ENCODE measurements at places on chromosomes 7 and 10.

DNA sequence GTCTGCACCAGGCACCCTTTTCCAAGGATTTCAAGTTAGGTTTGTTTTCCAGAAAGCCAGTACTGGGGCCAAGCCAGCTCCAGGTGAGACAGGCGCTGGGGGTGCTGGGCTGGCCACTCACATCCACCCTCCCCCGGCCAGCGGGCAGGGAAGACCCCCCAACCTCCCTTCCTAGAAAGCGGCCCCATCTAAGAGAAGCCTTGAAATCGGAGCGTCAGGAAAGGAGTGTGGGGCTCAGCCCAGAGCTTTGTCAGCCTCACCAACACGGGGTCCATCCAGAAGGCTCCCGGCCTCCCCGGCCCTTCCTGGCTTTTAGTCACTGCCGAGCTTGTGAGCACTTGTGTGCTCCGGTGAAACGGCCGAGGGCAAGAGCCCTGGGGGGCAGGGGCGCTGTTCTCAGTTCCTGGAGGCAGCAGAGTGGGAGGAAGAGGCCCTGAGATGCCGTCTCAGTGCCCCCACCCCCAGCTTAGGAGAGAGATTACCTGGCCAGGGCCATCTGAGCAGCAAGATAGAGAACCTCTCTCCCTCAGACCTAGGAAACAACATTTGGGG lies 39.6 kb downstream of the PDGFA start:
- DNase-seq: no peak

- DNase-seq: no peak
Observed at GRCh38 chr7:126022452-126022851, 1092.8 kb upstream of the POT1 start.

GRCh38 chr7:41834805-41835694 lies 132.2 kb upstream of the INHBA start:
- no peak for DNase-seq

DNA sequence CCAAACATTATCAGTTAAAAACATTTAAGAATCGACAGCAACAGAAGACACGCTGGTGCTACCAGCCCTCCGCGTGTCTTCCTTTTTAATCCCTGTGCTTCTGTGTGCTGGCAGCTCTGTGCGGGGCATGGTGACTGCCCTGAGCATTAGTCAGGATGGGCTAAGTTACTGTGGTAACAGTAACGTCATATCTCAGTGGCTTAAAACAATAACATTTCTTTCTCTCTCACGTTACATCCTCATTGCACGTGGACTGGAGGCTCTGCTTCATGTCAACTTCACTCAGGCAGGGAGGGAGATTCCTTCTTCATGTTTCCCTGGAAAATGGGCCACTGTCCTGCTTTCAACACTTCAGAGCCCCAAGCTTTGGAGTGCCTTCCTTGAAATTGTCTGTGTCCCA lies 378.5 kb downstream of the CCSER2 start:
- no peak for DNase-seq

DNA sequence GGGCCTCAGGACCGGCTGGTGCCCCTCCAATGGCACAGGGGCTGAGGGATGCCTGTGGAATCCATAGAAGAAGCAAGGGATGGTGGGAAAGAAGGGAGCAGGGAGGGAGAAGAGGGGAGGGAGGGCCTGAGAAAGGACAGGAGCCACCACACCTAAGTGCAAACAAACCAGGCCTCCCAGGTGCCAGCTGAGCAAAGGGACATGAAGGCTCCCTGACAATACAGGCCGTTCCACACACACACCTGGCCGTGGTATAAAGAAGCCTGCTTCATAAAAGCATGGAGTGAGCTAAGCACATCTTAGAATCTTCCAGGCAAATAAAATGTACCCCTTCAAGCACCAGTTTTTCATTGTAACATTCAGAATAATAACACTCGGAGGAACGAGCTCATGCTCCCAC lies 54.0 kb downstream of the OAT start:
- no peak for DNase-seq

DNA sequence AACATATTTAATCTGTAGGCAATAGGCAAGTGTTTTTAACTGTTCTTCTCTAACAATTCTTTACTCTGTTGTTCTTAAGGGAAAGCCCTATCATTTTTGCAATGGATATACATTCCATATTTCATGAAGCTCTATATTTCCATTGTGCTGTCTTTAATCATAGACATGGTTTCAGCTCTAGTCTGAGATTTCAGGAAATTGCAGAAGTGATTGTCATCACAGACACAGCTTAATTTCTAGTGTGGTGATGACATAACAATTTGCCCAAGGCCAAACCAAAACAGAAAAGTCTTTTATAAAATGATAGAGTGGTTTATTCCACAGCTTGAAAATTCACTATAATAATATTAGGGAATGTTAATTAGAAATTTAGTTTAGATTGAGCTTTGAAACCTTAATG lies 494.1 kb upstream of the SEMA3A start:
- DNase-seq: no peak

DNA sequence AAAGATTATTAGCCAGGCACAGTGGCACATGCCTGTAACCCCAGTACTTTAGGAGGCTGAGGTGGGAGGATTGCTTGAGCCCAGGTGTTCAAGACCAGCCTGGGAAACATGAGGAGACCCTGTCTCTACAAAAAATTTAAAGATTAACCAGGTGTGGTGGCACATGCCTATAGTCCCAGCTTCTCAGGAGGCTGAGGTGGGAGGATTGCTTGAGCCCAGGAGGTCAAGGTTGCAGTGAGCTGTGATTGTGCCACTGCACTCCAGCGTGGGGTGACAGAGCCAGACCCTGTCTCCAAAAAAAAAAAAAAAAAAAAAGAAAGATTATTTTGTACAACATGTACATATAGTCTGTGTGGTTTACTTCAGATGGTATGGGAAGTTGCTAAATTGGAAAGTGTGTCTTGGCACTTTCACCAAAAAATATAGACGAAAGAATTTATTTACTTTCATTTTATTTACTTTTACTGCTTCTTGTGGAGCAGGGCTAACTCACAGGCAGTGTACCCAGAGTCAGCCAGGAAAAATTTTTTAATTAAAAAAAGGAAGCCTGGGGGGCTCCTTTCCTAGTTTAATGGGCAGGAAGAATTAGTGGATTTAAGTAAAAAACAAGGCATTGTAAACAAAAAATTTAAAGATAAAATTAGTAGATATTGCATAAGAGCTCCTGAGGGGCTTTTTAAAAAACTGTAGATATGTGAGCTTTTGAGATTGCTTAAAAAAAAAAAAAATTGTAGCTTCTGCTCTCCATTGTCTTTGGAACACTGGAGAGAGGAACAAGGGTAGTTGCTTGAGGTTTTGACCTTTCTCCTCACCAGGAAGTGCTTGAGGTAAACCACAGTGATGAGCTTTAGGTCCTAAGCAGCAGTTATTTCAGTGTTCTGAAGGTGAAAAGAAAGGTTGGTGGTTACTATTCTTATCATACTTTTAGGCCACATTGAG lies 44.6 kb upstream of the VDAC2 start:
- no peak for DNase-seq
